ENCODE measurements at places on chromosomes 7 and 10.

- DNase-seq = no peak
These were observed 52.1 kb upstream of the SLC29A3 start for GRCh38 chr10:71266918-71267442.

DNA sequence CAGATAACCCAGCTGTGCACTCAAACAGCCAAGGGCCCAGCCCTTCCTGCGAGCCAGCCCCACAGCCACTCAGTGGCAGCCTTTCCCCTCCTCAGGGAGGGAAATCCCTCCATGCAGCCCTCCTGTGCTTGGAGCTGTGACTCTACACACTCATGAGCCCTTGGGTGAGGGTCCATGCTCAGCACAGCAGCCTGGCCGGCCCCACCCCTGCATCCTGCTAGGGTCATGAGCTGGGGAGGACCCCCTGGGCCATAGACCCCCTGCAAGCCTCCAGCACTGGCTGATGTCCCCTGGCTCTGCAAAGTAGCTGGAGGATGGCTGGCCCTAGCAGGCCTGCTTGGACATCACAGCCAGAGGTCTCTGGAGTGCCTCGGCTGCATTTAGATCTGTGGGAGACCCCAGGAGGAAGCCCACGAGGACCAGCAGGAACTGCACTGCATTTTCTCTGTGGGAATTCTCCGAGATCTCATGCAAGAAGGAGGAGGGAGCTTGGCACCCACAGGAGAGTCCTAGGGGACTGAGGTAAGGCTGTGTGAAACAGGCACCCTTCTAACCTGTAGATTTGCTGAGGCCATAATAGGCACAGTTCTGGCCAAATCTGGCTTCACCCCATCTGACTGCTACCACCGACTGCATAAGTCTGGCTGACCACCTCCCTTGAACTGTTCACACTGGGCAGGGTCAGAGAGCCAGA is 17.4 kb downstream of the TMEM273 start:
- no peak for DNase-seq

- DNase-seq = no peak
These were observed 625.7 kb upstream of the ANKRD30A start for GRCh38 chr10:36499693-36500092.

GRCh38 chr10:75146780-75147179 is 35.3 kb downstream of the SAMD8 start:
- DNase-seq = no peak

GRCh38 chr7:7526006-7526405 is 9.7 kb downstream of the COL28A1 start:
- DNase-seq = no peak

DNA sequence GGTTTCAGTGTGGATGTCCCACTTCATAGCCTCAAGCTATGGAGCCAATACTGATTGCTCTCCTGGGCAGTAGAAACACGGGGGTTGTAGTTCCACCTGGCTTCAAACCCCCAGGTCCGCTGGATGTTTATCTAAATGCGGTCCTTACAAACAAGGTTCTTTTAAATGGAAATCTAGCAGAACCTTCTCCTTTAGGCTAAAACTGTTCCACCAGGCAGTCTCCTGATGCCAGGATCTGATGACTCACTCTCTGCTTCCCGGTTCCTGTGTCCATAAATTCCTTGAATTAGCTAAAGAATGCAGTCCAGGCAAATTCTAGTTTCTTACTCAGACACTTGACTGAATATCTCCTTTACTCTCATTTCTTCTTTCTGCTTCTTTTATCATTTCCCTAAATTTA is 108.4 kb upstream of the FAM3C start:
- no peak for DNase-seq

GRCh38 chr10:23525406-23525805 is 86.5 kb downstream of the OTUD1 start:
- DNase-seq = no peak

DNA sequence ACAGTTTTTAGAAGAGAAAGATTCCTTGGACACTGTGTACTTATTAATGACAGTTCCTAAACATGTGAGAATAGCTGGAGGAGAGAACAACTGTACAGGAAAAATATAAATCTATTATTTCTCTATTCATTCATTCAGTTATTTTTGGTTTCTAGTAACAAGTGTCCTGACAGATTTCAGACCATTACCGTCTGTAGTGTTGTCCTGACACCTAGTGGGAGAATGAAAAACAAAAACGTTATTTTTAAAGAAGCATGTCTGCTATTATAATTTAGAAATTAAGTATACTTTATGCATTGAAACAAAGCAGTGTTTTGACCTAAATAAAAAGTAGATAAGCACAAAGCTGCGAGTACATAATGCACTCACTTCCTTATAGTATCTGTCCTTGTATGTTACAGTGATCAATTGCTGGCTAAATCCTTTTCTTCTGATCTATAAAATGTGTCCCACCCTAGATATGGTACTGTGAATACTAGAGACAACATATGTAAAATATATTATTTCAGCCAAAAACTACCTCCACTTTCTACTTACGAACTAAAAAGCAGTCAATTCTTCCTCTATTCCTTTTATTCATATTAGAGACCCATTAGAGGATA is 575.6 kb downstream of the ARL4A start:
- DNase-seq = no peak

- no peak for DNase-seq
These were observed 611.5 kb downstream of the CNTNAP2 start for GRCh38 chr7:146728141-146728540.

- DNase-seq = no peak
These were observed 16.2 kb upstream of the EPHB6 start for GRCh38 chr7:142838461-142839213.

DNA sequence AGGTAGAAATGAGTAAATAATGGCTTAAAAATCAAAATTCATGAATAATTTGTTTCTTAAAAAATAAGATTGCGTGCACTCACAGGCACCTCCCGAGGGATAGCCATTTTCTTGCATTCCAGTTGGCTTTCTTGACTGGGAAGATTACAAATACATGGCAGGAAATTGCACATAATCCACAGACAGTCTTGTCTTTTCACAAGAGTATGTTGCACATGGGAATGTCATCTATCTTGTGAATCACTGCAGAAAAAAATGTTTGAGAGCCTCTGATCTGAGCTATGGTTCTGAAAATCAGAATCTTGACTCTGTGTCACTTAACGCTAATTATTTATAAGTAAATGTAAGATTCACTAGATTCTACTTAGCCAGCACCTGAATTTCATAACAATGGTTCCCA is 74.1 kb upstream of the PRKG1 start:
- no peak for DNase-seq

GRCh38 chr10:89164080-89164479 is 43.0 kb downstream of the CH25H start:
- no peak for DNase-seq

DNA sequence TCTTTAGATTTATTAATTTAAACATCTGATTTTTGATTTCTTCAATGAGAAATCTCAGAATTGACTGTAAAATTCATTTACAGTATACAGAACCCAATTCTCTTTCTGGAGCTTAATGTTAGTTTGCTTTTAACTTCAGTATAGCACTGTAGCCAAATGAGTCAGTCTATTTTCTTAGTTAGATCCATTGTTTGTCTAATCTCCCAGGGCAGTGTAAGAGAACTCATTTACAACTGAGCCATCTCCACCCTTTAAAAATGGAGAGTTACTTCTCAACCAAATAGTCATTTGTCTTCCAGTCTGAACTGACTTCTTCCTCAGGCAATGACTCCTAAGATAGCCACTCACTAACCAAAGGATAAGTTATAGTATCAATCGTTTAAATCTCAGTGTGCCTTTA is 3.0 kb upstream of the WNT2 start:
- no peak for DNase-seq

- no peak for DNase-seq
These were observed 15.0 kb upstream of the COL28A1 start for GRCh38 chr7:7550663-7551062.

DNA sequence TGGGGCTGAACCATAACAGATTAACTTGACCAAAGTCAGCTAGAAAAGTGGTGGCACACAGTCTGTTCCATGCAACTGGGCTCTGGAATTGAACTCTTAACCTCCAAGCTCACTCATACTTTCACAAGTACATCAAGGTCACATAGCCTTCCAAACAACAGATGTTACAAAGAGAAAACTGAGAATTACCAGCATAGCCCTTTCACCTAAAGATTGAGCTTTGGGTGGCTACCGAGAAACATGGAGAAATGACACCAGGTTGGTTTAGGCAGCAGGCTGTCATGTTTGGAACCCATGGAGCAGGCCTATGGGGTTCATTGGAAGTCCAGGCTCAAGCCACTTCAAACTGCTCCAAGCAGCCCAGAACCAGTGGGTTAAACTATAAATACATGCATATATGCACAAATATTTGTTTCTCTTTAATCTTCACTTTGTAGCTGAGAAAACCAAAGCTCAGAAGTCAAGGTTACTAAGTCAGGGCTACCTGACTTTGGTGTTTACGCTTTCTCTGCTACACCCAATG is 59.1 kb downstream of the MALSU1 start:
- no peak for DNase-seq

DNA sequence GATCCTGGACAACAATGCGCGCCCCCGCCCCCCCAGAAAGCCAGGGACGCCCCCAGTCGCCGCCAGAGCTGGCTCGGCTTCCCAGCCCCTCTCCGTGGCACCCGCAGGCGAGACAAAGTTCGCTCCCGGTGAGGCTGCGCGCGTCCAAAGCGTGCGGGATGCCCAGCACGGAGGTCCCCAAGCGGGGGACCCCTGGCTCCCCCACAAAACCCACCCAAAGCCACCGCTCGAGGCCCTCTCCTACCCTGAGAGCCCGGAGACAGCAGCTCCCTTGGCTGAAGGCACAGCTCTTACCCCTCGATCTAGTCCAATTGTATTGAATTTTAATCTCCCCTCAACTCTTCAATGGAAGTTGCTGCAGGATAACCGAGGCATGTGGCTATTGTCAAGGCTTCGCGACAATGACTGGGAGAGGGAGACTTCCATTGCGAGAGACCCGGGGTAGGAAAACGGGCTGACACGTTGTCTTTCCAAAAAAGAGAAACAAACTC is 305.3 kb downstream of the PRPF18 start:
- no peak for DNase-seq

- DNase-seq = no peak
These were observed 440.6 kb upstream of the LRRN3 start for GRCh38 chr7:110650328-110650727.

DNA sequence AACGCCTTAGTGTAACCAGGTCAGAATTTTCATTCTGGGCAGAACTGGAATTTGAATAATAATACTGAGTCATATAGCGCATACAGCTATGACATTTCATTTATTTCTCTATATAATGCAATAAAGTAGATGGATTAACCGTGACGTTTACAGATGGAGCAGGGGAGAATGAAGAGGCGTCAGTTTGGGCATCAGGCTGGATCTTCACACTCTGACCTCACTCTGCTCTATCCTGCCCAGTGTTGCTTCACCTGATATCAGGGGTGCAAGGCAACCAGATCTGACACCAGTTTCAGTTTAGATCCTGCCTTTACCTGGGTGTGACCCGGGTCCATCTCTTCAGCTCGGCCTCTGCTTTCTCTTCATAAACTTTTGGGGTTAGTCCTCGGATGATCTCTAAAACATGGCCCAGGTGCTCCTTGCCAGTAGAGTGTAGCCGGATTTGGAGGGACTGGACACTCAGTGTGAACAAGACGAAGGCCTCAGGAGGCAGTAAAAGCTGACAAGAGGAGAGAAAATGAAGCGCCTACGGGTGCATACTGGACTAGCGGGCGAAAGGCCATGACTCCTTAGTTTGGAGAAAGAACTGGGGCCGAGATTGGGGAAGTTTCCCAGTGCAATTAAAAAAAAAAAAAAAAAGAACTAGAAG is 1.4 kb upstream of the ZYX start:
- no peak for DNase-seq

GRCh38 chr7:12578930-12579640 is 8.6 kb downstream of the SCIN start:
- no peak for DNase-seq

- no peak for DNase-seq
These were observed 365.6 kb upstream of the AUTS2 start for GRCh38 chr7:69232445-69233376.

DNA sequence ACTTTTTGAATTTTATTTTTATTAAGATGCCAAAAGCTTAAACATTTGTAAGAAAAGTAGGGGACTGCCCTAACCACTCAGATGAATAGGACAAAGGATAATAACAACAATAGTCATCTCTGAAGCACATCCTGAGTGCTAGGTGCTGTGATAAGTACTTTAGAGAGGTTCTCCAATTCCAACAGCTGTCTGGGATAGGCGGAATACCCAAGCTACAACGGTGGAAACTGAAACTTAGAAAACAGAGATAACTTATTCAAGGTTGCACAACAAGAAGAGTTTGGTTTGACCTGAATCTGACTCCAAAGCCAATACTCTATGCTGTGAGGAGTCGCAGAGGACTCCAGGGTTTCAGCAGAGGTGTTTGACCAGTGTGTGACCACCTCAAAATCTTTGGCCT is 2.0 kb downstream of the RTKN2 start:
- DNase-seq = no peak

DNA sequence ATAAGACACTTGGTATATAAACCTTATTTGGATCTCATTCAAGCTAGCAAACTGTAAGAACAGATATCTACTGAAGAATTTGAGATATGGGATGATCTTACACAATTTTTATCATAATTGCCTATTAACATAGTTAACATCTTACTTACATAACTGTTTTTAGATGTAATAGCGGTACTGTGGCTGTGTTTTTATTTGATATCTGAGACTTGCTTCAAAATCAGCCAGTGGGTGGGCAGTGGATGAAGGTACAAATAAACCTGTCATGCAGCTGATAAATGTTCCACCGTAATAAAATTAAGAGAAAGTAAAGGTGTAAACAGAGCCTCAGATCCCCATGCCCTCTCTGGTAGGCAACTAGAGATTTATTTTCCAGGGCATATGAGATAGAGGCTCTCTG is 28.4 kb upstream of the PTPRN2 start:
- no peak for DNase-seq

- DNase-seq = no peak
These were observed 216.5 kb upstream of the PITRM1 start for GRCh38 chr10:3389130-3389529.

GRCh38 chr7:157930441-157930840 is 593.6 kb downstream of the DNAJB6 start:
- no peak for DNase-seq

DNA sequence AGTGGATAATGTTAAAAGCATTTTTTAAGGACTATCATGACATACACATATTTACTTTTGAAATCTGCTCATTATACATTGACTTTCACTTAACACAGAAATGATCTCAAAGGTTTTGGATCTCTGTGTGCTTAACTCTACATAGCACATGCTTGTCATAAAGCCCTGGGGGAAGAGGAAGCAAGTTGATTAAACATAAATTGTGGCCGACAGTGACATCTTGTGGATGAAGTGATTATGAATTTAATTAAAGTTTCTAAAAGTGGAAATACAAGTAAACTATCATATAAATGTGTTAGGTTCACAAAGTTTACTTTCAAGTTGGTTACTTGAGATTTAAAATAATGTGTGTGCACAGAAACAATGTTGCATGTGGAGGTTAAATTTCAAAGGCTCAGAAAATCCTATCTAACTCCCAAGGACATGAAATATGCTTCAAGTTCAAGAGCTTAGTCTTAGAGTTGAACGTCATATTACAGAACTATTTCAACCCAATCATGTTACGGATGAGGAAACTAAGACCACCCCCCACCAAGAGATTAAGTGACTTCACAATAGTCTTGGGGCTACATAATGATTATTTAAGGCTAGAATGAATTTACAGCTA is 1247.8 kb downstream of the GATA3 start:
- DNase-seq = no peak

- no peak for DNase-seq
These were observed 9.3 kb downstream of the ARHGAP22 start for GRCh38 chr10:48595539-48595932.

- DNase-seq = no peak
These were observed 103.0 kb downstream of the CTBP2 start for GRCh38 chr10:125057158-125058001.

GRCh38 chr7:28354601-28355402 is 57.5 kb upstream of the CREB5 start:
- DNase-seq = no peak
